ENCODE measurements at places on chromosomes 13 and 19.

- DNase-seq: no peak
Measured at GRCh38 chr19:7391218-7391670, 42.5 kb downstream of the ARHGEF18 start.

GRCh38 chr13:67036699-67037457 lies 193.3 kb downstream of the PCDH9 start:
- no peak for DNase-seq

GRCh38 chr13:20685092-20685491 lies 18.4 kb upstream of the IL17D start:
- no peak for DNase-seq

GRCh38 chr13:74450525-74450845 lies 316.3 kb upstream of the KLF12 start:
- DNase-seq: no peak

DNA sequence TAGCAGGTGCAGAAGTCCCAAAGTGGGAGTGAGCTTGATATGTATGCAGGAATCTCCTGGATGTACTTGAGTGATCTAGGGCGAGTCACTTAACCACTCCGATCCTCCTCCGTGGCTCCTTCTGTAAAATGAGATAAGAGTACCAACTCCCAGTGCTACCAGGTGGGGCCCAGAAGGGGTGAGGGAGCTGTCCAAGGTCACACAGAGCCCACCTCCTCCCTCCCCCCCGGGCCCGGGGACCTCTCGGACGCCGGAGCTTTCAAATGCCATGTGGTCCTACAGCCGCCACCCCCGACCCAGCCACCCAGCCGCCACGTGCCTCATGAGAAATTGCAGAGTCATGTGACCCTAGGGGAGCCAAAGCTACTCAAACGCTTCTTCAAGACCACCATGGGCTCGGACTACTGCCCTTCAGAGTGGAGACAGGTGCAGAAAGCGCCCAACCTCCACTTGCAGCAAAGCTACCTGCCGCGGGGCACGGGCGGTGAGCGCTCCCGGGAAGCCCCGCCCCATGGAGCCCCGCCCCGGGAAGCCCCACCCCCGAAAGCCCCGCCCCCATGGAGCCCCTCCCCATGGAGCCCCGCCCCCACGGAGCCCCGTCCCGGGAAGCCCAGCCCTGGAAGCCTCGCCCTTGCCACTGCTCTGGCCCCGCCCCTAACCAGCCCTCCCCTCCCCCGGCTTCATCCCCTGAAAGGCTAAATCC lies 10.1 kb upstream of the ZNF358 start:
- DNase-seq: peak; percentile 32

DNA sequence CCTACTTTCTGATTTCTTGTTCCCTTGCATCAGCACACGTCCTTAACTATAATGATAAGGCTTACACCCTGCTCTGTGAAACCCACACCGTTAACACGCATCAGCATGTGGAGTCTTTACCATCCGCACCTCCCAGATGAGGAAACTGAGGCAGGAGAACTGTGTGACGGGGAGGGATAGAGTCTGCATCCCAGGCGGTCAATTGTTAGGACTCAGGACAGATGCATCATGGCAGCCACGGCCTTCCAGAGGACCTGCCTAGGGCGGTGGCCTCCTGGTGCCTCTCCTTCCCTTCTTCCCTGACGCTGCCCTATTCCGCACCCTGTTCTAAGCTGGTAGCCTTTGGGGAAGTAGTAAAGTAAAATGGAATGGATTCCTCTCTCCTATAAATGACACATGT lies 326.0 kb downstream of the TEX29 start:
- no peak for DNase-seq
